Stimulated activated CD8-positive, alpha-beta memory T cell treated with anti-CD3 and anti-CD28 coated beads, Interleukin-4, amount 100 ng/mL, for 4 hours (primary cell): ENCODE measurements at places on chromosomes 1 and 21.

GRCh38 chr1:6273380-6273891 lies 12.5 kb upstream of the GPR153 start:
- no peak for DNase-seq

GRCh38 chr1:38134294-38134755 lies 87.7 kb upstream of the POU3F1 start:
- no peak for DNase-seq

- DNase-seq, result no peak
Measured at GRCh38 chr21:15199414-15200383, 134.9 kb upstream of the NRIP1 start.

GRCh38 chr1:66078412-66078811 lies 285.7 kb downstream of the PDE4B start:
- no peak for DNase-seq

- DNase-seq, result no peak
Measured at GRCh38 chr1:6703016-6703415, 1.4 kb upstream of the DNAJC11 start.

DNA sequence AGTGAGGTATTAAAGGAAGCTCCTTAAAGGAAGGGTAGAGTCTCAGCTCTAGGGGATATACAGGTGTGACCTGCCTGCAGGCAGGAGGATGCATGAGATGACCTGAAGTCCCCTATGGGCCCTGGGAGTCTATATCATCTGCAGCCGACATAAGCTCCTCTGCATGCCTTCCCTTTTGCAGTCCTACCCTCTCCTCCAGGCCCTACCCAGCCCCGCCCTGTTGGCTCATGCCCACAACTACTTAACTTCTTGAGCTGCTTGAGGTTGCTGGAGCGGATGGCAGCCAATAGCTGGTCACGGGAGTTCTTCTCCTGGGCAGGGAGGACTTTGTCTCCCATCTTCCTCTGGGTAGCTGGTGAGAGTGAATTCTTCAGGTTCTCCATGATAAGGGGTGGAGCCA lies 10.3 kb downstream of the SHISA4 start:
- no peak for DNase-seq
